Sigmoid colon (tissue), 7 donors: ENCODE measurements at places on chromosomes 12 and 14. TPM values are rescaled to one million over a fixed set of nuclear protein-coding genes. Genes with fewer than 3 reads are reported as not detected.

- DNase-seq = no peak
These were observed 13.3 kb downstream of the SPIC start for GRCh38 chr12:101488469-101488868.

DNA sequence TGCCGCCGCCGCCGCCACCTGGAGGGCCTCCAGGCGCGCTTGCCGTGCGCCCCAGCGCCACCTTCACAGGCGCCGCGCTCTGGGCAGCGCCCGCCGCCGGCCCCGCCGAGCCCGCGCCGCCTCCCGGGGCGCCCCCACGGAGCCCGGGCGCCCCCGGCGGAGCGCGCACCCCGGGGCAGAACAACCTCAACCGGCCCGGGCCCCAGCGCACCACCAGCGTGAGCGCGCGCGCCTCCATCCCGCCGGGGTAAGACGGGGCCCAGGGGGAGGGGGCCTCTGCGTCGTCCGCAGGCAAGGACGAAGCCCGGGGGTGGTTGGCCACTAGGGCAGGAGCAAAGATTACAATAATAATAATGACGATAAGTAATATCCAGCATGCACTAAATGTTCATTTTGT lies 21.3 kb downstream of the DTX1 start:
- no peak for DNase-seq

DNA sequence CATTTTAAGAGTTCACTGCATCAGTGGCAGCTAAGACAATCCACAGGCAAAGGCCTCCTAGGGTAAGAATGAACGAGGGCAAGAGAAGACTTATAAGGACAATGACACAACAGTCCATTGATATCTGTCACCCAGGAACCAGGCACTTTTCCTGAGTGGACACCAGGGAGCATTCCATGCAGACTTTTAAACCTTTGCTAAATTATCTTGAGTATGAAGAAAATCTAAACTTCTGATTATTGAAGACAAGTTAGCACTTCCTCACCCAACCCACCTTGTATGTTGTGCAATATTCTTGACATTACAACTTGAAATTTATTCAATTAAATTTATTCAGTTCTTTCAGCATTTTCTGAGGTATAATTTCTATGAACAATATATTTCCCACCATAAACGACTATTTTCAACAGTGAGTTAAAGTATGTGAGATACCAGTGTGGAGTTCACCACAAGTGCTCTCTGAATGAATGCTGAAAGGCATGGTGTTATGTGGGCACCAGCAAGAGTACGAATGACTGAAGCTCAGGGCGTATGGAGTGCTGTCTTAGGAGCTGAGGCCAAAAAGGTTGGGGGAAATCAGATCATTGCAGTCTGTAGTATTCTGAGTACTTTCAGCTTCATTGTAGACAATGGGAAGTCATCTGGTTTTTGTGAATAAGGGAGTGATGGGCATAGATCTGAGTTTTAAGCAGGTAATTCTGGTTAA lies 124.3 kb upstream of the LMNTD1 start:
- no peak for DNase-seq

IGFBP6 gene
- 389 TPM for total RNA-seq

- DNase-seq = no peak
These were observed 136.5 kb upstream of the AMIGO2 start for GRCh38 chr12:47216150-47216677.

GRCh38 chr14:50318031-50318626 lies 6.0 kb downstream of the DMAC2L start:
- DNase-seq = no peak

DNA sequence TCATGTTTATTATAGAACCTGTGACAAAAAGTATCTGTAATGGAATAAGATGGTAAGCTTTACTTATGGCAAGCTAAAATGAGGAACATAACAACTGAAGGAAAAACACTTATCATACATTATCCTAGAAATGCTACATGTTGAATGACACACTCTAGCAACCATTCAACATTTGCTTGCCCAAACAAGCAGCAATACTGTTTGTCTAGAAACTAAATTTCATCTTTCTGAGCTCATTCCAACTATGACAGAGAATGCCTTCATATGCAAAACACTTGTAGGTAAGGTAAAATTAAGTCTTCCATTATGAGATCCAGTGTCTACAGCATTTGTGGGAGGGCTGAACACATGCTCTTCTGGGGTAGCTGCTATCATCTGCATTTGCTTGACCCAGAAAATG lies 108.1 kb downstream of the MDGA2 start:
- no peak for DNase-seq

GRCh38 chr14:104602315-104602932 lies 2.1 kb downstream of the TMEM179 start:
- peak; percentile 46 for DNase-seq

DNA sequence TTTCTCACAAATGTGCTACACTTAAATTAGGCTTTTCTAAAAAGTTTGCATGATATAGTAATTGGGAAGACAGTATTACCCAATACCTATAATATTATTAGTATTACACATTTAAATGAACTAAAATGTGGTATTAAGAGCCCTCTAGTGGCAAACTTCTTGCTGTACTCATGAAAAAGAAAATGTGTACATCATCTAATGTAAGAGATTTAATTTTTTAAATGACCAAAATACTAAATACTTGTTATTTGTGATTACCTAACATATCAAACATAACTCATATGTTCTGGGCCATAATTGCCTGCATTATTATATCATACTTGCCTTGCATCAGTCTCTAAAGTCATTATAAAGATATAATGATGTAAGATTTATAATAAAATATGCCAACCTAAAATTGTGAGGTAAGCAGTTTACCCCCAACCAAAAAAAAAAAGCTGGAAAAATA lies 64.2 kb downstream of the DNAI7 start:
- DNase-seq = no peak

INHBC gene
- total RNA-seq = not detected

- peak; percentile 55 for DNase-seq
These were observed 3.0 kb upstream of the CEBPE start for GRCh38 chr14:23122086-23122485.

GRCh38 chr14:66982247-66982646 lies 207.0 kb upstream of the GARIN2 start:
- no peak for DNase-seq

MIS18BP1 gene
- total RNA-seq = 43.8 TPM

CNTN1 gene
- total RNA-seq = 12.5 TPM

CFAP251 gene
- 1.1 TPM for total RNA-seq

KIF5A gene
- 3.6 TPM for total RNA-seq

CLEC2B gene
- total RNA-seq = 16.9 TPM

GRCh38 chr12:60223242-60223641 lies 627.4 kb downstream of the SLC16A7 start:
- no peak for DNase-seq

ADAM20 gene
- total RNA-seq = 4.4 TPM

DNA sequence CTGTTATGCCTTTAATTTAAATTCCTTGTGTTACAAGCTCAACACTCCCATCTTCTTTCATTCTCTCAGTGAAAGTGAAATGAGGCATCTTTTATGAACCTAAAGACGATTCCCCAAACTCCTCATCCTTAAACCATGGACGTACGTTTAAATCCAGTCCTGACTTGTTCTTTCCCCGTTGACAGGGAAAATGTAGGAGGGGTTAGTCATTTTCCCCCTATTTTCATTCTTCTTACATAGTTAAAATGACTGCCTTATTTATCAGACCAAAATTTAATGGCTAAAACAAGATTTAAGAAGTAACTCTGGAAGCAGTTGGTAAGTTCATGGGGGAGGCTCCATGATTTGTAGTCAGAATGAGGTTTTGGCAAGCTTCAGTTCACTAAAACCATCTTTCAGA lies 134.9 kb downstream of the KCNA5 start:
- DNase-seq = no peak

DNA sequence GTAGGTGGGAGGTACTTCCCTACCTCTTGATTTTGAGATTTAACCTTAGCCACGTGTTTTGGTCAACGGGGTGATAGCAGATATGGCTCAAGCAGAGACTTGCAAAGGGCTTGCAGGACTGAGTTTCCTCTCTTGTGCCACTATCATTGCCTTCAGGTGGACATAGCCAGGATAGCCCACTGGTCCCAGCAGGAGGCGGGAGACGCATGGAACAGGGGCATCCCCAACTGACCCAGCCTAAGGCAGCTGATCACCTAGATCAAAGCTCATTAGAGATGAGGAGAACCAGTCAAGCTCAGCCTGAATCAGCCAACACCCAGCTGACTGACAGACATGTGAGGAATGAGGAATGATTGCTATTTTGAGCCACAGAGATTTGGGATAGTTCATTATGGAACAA lies 49.6 kb downstream of the CALM1 start:
- no peak for DNase-seq

RECQL gene
- 44.6 TPM for total RNA-seq

DNA sequence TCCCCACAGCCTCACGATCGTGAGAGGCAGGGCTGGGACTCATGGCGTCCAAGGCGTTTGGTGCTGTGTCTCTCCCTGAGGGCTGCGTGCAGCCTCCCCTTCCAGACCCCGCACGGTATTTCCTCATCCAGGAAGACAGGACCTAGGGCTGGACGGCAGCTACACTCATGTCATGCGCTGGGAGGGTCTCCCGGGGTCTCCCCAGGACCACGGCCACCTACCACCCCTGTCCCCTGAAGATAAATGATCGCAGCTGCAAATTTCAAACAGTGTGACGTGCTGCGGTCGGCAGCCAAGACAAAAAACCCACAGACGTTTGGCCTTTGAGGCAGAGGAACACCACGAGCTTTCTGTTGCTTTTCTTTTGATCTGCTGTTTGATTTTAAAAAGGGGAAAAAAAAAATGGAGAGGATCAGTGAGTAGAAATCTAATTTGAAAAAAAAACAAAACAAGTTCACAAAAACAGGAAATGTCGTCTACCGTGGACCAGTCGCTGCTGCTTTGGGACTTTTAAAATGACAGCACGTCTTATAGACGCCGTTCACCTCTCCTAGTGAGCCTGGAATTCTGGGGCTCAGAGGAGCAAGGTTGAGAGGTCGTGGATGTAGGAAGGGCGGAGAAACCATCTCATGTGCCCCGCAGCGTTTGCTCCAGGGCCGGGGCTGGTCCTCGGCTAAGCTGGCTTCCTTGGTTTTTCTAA lies 237.6 kb downstream of the SLC41A2 start:
- DNase-seq = no peak

GRCh38 chr12:65882486-65882885 lies 58.2 kb downstream of the HMGA2 start:
- no peak for DNase-seq

DNA sequence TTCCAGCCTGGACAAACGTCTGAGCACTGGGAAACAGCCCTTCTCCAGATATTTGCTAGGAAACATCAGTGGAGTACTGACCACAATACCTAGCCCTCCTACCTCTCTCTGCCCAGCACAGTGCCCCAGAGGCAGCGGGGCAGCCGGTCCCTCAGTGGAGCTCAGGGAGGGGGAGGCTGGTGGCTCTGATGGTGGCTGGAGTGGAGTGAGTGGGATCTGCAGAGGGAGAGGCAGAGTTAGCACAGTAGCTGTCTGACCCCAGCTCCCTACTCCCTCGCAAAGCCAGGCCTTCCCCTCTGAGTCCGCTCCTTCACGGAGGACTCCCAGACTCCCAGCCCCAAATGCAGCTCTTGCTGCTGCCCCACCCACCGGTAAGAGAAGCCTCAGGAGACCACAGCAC lies 30.0 kb downstream of the NCKAP5L start:
- DNase-seq = no peak

- no peak for DNase-seq
These were observed 8.5 kb upstream of the PTPRB start for GRCh38 chr12:70645494-70646317.

DNA sequence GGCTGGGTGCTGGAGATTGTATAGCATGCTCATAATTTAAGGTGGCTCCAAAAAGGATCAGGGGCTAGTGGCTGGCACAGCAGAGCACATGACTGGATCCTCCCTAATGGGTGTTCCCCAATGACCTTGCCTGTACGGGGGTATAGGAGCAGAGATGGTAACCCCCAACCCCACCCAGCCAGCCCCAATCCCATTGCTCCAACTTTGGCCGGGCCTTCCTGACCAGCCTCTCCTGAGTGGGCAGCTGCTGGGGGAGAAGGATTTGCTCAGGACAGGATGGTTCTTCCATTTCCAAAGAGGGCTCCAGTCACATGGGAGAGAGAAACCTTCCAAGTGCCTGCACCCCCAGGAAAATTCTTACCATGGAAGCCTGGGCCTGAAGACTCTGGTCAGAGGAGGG lies 15.3 kb upstream of the NR4A1 start:
- DNase-seq = no peak

CCDC197 gene
- total RNA-seq = not detected

HOTAIR gene
- total RNA-seq = not detected

INF2 gene
- total RNA-seq = 26.3 TPM

NXPH4 gene
- total RNA-seq = not detected

DNA sequence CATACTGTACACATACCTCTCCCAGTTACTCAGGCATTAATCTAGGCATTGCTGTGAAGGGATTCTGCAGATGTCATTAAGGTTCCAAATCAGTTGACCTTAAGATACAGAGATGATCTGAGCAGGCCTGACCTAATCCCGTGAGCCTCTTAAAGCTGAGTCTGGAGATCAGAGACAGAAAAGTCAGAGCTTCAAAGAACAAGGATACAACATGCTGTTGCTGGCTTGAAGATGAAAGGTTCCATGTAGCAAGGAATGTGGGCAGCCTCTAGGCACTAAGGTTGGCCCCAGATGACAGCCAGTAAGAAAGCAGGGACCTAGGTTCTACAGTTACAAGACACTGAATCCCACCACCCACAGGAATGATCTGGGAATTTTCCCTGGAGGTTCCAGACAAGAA lies 81.1 kb downstream of the MAP1LC3B2 start:
- DNase-seq = no peak
